ENCODE measurements at places on chromosomes 4 and X. TPM values are rescaled to one million over a fixed set of nuclear protein-coding genes. Genes with fewer than 3 reads are reported as not detected.

Gene RAI2
- total RNA-seq, result 1.8 TPM

GRCh38 chrX:122078079-122078478 lies 1030.7 kb downstream of the GLUD2 start:
- no peak for DNase-seq

- no peak for DNase-seq
Measured at GRCh38 chr4:146179784-146180370, 4.4 kb downstream of the LSM6 start.

Gene TGIF2LX
- not detected for total RNA-seq

DNA sequence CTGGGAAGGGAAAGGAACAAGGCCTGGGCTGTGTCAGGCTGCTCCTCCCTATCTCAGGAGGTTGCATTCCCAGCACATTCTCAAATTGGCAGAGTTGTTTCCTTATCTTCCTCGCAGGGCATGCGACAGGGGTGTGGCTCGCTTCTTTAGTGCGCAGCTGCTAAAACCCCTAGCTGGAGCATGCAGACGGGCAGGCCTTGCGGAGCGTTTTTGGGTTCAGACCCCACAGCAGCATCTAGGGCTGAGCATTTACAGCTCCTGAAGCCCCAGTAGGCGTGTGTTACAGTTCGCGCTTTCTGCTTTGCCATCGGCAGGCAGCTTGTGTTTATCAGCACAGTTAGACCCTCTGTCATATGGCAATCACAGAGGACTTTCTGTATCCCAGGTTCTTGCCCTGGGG lies 392.4 kb downstream of the TECRL start:
- no peak for DNase-seq

Gene MID1
- 1.4 TPM for total RNA-seq

GRCh38 chrX:68307769-68308168 lies 125.5 kb downstream of the OPHN1 start:
- no peak for DNase-seq

Gene AFM
- not detected for total RNA-seq

GRCh38 chr4:26372525-26373172 lies 51.8 kb downstream of the RBPJ start:
- DNase-seq, result peak; percentile 31

Gene CITED1
- 0.52 TPM for total RNA-seq

DNA sequence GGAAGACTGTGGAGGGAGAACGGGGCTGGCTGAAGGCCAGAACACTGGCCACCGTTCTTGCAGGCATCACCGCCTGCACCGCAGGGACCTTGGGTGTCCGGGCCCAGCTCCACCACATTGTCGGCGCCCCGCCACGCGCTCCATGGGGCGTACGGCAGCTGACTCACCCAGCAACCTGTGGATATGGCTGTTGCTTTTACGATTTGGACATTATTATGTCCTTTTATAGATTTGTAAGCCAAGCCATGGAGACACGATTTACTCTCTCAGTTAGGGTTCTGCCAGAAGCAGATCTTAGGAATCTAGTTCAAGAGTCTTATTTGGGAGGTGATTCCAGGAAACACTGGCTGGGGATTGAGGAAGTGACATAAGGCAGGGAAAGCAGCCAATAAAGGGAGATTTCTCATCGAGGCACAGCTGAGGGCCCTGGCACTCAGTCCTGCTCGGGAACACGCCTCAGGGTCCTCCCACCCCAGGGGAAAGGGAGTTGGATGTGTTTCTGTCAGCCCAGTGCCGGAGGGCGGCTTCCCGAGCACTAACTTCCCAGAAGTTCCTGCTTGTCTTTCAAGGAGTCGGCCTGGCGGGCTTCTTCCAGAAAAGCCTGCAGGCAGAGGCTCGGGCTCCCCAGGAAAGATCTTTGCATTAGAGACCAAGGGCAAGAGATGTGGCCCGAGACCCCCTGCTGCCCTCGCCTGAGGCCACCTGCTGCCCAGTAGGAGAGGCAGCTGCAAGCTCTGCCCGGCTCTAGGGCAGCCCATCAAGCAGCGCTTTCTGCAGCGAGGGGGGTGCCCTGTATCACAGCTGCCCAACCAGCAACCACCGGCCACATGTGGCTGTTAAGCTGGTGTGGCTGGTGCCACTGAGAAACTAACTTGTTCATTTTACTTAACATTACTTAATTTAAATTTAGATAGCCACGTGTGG lies 52.9 kb downstream of the CRMP1 start:
- no peak for DNase-seq

GRCh38 chr4:85492336-85492735 lies 17.4 kb downstream of the ARHGAP24 start:
- no peak for DNase-seq

- no peak for DNase-seq
Measured at GRCh38 chr4:139685180-139685579, 19.6 kb downstream of the MGST2 start.

DNA sequence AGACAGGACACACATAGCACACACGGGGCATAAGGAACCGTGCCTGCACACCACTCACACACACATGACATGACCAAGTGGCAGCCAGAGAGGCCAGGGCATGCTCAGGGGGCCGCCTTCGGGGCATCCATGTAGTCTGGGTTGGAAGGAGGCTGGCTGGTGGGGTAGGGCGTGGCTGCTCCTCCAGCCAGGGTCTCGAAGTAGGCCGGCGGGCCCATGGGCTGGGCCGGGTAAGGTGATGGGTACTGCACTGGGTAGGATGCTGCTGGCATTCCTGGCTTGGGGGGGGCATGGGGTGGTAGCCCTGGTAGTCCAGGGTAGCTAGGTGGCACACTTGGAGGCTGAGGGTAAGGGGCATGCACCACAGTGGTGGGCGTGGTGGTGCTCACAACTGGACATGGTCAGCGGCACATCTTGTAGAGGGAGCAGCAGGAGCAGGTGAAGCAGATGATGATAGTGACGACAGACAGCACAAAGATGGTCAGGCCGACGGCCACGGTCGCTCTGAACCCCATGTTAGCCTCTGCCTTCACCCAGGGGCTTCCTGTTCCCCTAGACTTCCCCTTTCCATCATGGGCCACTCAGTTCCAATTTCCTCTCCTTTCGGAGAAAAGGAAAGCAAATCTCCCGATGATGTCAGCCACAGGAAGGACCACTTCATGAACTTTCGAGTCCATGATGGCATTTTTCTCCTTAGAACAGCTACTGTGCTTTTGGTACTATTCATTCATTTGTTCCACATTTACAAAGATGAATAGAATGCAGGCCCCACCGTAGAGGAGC lies 10.9 kb upstream of the DDX3X start:
- DNase-seq, result no peak

- peak; percentile 15 for DNase-seq
Measured at GRCh38 chrX:13906093-13906492, 89.2 kb upstream of the GPM6B start.

GRCh38 chr4:123547216-123548165 lies 150.9 kb downstream of the SPRY1 start:
- no peak for DNase-seq

- DNase-seq, result peak; percentile 55
Measured at GRCh38 chrX:45806410-45807121, 605.9 kb upstream of the DIPK2B start.

Gene LONRF3
- 0.19 TPM for total RNA-seq

Gene ARHGAP4
- 139 TPM for total RNA-seq

Gene MAGEA12
- not detected for total RNA-seq

Data from thymus (tissue), 14 donors.